ENCODE measurements at places on chromosomes 5 and 9.

DNA sequence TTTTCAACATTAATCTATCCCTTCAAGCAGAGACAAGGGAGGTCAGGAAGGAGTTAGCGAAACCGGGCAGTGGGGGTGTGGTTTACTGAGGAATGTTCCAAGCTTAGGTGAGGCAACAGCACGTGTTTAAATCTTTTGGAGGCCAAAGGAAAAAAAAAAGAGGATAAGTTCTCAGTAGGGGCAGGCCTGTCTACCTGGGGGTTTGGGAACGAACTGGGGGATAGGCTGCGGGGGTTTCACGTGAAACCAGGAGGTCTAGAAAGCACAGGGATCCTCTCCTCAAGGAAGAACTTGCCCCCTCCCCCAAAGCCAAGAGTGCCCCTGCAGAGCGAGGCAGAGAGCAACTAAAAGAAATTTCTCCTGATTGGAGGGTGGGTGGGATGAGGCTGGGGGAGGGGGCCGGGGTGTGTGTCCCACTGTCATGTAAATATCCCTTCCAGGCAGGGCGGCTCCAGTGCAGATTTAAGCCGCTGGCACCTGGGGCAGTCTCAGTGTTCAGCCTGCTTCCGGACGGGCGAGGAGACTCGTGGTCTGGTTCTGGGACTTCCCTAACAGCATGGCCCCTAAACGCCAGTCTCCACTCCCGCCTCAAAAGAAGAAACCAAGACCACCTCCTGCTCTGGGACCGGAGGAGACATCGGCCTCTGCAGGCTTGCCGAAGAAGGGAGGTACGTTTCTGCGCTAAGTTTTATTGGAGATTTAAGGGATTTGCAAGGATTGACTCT lies 5.5 kb upstream of the SET start:
- no peak for DNase-seq

GRCh38 chr9:120734607-120735410 lies 20.5 kb upstream of the MEGF9 start:
- DNase-seq = no peak

DNA sequence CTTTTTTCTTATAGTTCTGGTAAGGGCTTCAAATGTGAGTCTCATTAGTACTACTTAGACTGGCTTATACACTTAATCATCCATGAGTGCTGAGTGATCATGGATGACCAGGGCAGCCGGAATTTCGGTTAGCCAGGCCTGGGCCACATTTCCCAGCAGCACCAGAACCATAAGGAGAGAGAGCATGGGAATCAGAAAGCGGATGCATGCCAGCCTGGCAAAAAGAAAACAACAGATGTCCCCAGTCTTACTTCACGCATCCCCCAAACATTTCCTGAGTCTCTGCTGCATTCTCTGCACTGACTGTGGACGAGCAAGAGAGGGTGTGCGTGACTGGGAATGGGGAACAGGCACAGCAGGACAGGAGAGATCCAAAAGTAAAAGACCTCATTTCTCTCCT lies 371.1 kb upstream of the ZNF608 start:
- no peak for DNase-seq

DNA sequence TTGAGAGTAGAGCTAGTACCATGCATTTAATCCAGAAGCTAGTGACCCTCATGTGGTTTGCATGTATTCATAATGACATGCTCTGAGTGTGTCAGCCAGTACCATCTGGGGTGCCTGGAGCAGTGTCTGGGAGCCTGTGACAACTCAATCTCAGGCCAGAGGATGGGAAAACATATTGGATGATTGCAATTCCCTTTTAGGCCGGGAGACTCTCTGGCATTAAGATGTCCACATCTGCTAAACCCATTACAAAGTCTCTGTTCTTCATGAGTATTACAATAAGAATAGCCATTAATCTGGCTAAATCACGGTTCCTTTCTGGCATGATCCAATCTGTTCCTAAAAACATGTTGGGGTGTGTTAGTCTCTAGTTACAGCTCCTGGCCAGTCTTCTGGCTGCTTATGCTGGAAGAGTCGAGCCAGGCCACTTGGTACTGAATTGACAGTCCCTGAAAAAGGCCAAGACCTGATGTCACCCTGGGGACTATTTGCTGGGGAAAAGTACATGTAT lies 475.7 kb downstream of the ENC1 start:
- DNase-seq = no peak

- no peak for DNase-seq
Observed at GRCh38 chr5:32331217-32331934, 18.6 kb upstream of the MTMR12 start.

DNA sequence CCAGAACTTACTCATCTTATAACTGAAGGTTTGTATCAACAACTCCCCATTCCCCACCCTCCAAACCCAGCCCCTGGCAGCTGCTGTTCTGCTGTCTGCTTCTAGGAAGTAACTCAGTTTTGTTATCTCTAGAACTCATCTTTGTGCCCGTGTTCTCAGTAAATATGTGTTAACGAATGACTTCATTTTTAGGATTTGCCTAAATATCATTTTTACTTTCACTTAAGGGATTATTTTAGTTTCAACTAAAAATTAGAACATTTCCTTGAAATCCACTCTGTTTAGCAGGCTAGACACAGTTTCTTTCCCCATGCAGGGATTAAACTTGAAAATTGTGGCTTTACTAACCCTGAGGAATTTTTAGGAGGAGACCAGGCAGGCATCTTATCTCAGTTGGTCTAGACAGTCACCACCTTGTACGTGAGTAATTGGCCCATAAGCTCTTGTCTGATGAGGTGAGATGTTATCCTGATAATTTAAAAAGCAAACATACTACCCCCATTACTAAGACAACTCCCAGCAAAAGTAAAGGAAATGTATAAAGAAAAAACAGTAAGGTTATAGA lies 68.2 kb upstream of the TNFAIP8 start:
- no peak for DNase-seq

DNA sequence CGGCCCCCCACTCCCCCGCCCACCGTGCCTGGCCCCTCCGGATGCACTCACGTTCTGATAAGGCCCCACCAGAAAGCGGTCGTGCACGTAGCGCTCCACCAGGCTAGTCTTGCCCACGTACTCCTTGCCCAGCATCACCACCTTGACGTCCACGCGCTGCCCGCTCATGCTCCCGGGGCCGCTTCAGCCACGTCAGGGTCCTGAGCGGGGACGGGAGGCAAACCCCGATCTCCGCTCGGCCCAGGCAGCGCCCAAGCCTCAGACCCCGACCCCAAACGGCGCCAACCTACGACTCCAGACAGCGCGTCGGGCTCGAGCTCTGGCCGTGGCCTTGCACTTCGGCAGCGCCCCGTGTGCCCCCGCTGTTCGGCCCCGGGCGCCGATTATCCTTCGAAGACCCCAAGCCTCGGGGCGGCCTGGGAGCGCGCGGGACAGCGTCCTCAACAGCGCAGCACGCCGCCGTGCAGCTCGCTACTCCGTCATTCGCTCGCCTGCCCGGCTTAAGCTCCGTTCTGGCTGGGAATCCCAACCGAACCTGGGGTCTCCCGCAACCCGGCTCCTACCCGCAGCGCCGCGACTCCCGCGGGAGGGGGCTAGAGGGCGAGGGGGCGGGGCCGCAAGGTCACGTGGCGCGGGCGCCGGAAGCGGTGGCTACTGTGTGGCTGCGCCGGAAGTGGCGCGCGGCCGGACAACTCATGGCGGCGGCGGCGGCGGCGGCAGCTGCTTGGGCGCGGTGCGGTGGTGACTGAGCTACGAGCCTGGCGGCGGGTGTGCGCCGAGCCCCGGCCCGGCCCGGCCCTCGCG lies at the start of the genes PRELID1 and RAB24:
Gene PRELID1, plus strand, starts transcription at position 679 of the 804 bp plus-strand sequence. CDS start 187 bp downstream, outside the sequence.
Gene RAB24, minus strand, starts transcription at position 599 of the 804 bp plus-strand sequence. Its CDS starts 431 bp downstream, at position 168.
- peak; percentile 22 for DNase-seq

GRCh38 chr9:83649515-83649914 lies 26.6 kb downstream of the IDNK start:
- no peak for DNase-seq

DNA sequence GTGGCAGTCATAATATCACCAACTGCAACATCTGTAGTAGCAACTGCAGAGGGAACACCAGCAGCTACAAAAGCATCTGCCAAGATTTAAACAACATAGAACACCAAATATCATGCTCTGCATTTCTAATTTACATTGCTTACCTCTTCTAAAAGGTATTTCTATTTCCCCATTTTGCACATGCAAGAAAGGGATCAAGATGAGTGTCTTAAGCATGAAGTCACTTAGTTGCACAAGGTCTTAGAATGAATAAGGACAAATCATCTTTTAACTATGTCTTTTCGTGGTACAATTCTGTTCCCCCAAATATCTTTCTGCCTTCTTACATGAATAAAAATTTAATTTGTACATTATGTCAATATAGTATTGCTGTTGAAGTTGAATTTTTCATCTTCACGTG lies 1746.4 kb downstream of the EFNA5 start:
- no peak for DNase-seq

- no peak for DNase-seq
Observed at GRCh38 chr5:1437876-1438559, 7.2 kb downstream of the SLC6A3 start.
